WTC11 (cell line): ENCODE measurements at places on chromosomes 1 and 21.

- no peaks in the 10 kb centered on the region for H3K36me3 ChIP-seq
- H3K27me3 ChIP-seq: no peaks in the 10 kb centered on the region
- no peak overlapping the region for H3K4me3 ChIP-seq
- no peaks in the 10 kb centered on the region for H3K4me1 ChIP-seq
- DNase-seq: no peak
Observed at GRCh38 chr1:22533244-22533895, 29.9 kb upstream of the EPHA8 start.

GRCh38 chr1:241730031-241730430 lies 78.0 kb downstream of the WDR64 start:
- no peak overlapping the region for H3K27ac ChIP-seq
- no peaks in the 10 kb centered on the region for H3K4me1 ChIP-seq
- no peaks in the 10 kb centered on the region for H3K27me3 ChIP-seq
- no peak overlapping the region for H3K4me3 ChIP-seq

DNA sequence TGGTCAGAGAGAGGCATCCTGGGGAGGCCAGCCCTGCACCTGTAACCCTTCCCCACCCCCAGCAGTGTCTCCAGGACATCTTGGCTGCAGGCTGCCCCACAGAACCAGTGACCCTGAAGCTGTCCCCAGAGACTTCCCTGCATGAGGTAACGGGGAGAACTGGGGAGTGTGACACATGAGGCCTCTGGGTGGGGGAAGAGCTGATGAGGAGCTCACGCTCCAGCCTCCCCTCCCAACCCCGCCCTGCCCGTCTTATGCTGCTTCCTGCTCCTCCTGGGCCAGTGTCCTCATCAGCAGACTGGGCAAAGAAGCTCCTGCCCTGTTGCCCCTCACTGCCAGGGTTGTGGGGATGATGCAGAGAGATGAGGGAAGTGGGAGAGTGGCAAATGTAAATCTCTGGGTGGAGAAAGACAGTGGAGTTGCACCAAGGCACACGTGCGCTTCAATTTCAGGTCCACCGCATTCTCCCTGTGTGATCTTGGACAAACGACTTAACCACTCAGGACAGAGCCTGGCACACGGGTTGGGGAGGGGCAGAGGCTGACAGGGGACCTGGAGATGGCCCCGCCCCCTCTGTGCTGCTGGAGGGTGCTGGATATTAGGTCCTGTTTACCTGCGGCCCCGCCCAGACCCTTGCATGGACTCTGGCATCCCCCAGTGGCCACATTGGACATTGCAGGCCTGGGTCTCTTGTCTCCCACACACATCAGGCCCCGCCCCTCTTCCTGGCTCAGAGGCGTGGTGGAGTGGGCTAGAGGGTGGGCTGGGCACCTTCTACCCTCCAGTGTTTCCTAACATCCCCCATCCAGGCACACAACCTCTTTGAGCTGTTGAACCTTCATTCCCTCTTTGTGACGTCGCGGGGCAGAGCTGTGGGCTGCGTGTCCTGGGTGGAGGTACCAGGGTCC lies 12.3 kb downstream of the CLCNKB start:
- no peaks in the 10 kb centered on the region; the same call in 1 of the 2 replicates for H3K27me3 ChIP-seq
- H3K4me3 ChIP-seq: peak overlapping the region; percentile 24; the same call in 1 of the 2 replicates
- peak; percentile 99 for DNase-seq
- peaks cover 7% of the 10 kb centered on the region for H3K4me1 ChIP-seq
- no peak overlapping the region for H3K27ac ChIP-seq
- H3K36me3 ChIP-seq: no peaks in the 10 kb centered on the region

GRCh38 chr1:41514381-41514780 lies 29.9 kb upstream of the EDN2 start:
- H3K4me1 ChIP-seq: peaks cover 12% of the 10 kb centered on the region
- H3K4me3 ChIP-seq: no peak overlapping the region
- H3K36me3 ChIP-seq: no peaks in the 10 kb centered on the region
- no peak overlapping the region for H3K27ac ChIP-seq
- peaks cover 15% of the 10 kb centered on the region for H3K27me3 ChIP-seq
- DNase-seq: no peak

- H3K27me3 ChIP-seq: peaks cover 6% of the 10 kb centered on the region; the same call in 1 of the 2 replicates
- H3K27ac ChIP-seq: peak within 1 kb of the TSS; percentile 99
- H3K4me1 ChIP-seq: peaks cover 69% of the 10 kb centered on the region
- peak; percentile 92 for DNase-seq
- peaks cover 19% of the 10 kb centered on the region for H3K36me3 ChIP-seq
Observed at GRCh38 chr1:54406339-54407153, at the start of gene SSBP3. Gene SSBP3, minus strand, starts transcription at chr1:54406394.

- H3K36me3 ChIP-seq: no peaks in the 10 kb centered on the region
- peaks cover 3% of the 10 kb centered on the region; the same call in 1 of the 2 replicates for H3K4me1 ChIP-seq
- H3K4me3 ChIP-seq: no peak overlapping the region
- H3K27ac ChIP-seq: no peak overlapping the region
- no peaks in the 10 kb centered on the region; the same call in 1 of the 2 replicates for H3K27me3 ChIP-seq
Observed at GRCh38 chr1:118866330-118866729, 121.8 kb downstream of the TBX15 start.

DNA sequence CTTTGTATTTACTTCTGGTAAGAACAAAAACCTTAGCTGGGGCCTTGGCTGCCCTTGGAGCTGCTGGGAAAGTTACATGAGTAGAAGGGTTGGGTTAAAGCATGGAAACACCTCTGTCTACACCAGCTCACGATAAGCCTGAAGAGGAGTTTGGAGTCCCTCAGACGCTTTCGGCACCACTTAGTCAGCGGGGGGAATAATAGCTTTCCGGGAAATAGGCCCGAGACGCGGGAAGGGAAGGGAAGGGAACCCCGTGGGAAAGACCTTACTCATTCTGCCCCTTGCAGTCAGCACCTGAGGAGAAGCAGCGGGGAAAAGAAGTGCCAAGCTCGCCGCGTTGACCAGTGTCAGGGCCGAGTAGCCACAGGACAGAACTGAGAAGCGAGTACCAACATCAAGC lies 66.4 kb upstream of the PDE9A start:
- H3K4me1 ChIP-seq: peaks cover 3% of the 10 kb centered on the region
- no peak for DNase-seq
- H3K27ac ChIP-seq: peak overlapping the region; percentile 38; the same call in 1 of the 2 replicates
- no peaks in the 10 kb centered on the region for H3K36me3 ChIP-seq

GRCh38 chr1:9143250-9143649 lies 14.3 kb upstream of the GPR157 start:
- no peak overlapping the region for H3K27ac ChIP-seq
- H3K4me1 ChIP-seq: peaks cover 7% of the 10 kb centered on the region; the same call in 1 of the 2 replicates
- DNase-seq: no peak
- no peaks in the 10 kb centered on the region for H3K27me3 ChIP-seq

DNA sequence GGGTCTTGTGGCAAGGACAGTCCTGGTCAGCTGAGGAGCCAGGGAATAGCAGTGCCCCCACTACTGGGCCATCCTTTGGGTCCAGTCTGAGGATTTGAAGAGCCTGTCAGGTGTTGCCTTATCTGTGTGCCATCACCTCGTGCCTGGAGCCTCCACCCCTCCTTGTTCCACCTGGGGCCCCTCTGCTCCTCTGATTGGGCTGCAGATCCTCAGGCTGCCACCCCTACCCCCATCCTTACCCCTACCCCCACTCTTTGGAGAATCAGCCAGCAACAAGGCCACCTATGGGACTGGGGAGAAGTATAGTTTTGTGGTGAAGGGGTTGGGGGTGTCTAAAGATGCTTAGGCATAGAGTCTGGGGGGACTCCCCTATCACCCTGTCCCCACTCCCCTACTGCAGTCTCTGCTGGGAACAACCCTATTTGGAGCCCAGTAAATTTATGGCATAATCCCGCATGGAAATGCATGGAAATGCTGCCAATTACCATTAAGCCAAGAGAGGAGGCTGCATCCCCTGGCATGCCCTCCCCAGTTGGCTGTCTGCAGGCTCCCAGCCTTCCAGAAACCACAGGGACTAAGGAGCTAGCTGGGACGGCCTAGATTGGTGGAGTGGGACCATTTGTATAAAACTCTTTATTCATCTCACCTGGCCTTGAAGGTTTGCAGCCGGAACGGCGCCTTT lies 142.7 kb upstream of the CSF3R start:
- H3K36me3 ChIP-seq: peaks cover 12% of the 10 kb centered on the region
- DNase-seq: no peak
- H3K27ac ChIP-seq: no peak overlapping the region

DNA sequence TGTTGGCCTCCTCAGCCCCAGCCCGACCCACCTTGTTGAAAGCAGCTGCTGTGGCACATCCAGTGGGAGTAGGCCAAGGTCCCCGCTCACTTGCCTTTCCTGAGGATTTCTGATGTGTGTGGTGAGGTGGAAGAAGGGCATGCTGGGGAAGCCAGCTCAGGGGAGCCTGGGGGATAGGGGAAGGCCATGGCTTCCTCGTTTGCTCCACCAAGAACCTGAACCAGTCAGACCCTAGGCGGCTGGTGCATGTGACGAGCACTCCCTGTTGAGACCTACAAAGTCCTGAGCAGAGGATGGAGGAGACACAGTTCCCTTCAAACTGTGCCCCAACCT lies 38.0 kb upstream of the SLC30A1 start:
- no peak overlapping the region for H3K27ac ChIP-seq
- no peaks in the 10 kb centered on the region for H3K27me3 ChIP-seq
- H3K4me3 ChIP-seq: no peak overlapping the region
- no peaks in the 10 kb centered on the region; the same call in 1 of the 2 replicates for H3K4me1 ChIP-seq
- H3K36me3 ChIP-seq: no peaks in the 10 kb centered on the region

GRCh38 chr1:100575406-100575805 lies 37.5 kb downstream of the GPR88 start:
- H3K4me3 ChIP-seq: no peak overlapping the region
- H3K4me1 ChIP-seq: peaks cover 4% of the 10 kb centered on the region; the same call in 1 of the 2 replicates
- no peak overlapping the region for H3K27ac ChIP-seq
- H3K36me3 ChIP-seq: no peaks in the 10 kb centered on the region
- no peak for DNase-seq
- H3K27me3 ChIP-seq: no peaks in the 10 kb centered on the region

DNA sequence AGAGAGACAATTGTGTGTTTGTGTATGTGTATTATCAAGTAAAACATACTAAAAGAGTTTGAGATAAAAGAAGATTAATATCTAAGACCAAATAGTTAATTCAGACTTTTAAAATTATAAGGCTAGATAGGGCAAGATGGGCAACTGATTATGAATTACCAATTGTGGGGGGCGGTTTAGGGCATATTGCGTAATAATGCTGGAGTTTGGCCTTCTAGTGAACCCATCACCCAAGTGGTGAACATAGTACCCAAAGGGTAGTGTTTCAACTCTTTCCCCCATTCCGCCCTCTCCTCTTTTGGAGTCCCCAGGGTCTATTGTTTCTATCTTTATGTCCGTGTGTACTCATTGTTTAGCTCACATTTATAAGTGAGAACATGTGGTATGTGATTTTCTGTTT lies 55.4 kb downstream of the FRRS1 start:
- H3K4me1 ChIP-seq: no peaks in the 10 kb centered on the region
- H3K27ac ChIP-seq: no peak overlapping the region
- H3K27me3 ChIP-seq: no peaks in the 10 kb centered on the region
- H3K4me3 ChIP-seq: no peak overlapping the region

DNA sequence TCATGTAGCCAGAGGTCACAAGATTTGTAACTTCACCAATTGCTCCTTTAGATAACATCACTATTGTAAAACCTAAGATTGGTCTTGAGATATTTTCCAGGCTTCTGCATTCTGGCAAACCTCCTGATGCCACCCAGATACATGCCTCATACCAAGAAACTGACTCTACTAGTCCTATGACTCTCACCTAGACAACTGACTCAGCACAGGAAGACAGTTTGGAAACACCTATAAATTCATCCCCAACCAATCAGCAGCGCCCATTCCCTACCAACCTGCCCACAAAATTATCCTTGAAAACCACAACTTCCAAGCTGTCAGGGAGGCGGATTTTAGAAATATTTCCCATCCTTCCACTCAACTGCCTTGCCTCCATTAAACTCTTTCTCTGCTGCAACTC lies 2.6 kb downstream of the NME7 start:
- DNase-seq: no peak
- no peaks in the 10 kb centered on the region for H3K27me3 ChIP-seq
- H3K27ac ChIP-seq: no peak overlapping the region
- no peak overlapping the region for H3K4me3 ChIP-seq
- H3K4me1 ChIP-seq: no peaks in the 10 kb centered on the region; the same call in 1 of the 2 replicates

DNA sequence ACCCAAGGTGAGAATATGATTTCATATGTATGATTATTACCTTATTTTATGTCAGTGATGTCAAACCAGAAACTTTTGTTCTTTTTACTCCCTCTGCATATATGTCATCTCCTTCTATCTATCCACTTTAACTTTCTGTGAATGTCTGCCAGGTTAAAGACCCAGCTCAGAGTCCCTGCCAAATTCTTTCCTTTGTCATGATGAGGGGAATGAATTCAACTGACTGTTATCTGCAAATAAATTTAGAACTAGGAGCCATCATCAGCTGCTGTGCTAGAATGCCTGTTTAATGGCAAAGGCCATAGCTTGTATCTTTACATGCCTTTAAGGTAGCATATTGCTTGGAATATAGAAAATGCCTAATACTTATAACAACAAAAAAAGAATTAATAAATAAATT lies 815.6 kb upstream of the NEGR1 start:
- no peak overlapping the region for H3K4me3 ChIP-seq
- peaks cover 32% of the 10 kb centered on the region for H3K4me1 ChIP-seq
- no peaks in the 10 kb centered on the region for H3K27me3 ChIP-seq
- H3K27ac ChIP-seq: no peak overlapping the region
- no peak for DNase-seq
- no peaks in the 10 kb centered on the region for H3K36me3 ChIP-seq

DNA sequence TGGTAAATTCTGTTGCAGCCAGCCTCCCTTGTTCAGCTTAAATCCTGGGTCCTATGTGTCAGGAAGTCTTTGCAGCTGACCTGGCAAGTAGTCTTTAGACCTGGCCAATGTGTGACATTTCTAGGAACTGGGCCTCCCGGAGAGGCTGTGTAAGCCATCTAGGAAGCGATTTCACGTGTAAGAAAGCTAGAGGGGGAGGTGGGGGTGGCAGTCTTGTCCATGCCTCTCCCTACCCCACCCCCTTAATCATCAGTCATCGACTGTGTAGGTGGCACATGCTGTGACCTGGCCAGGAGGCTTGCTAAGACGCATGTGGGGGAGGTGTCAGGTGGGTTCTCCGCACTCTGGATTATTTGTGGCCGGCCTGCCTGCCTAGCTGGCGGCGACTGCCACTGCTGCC lies 8.4 kb downstream of the C1orf226 start:
- no peak overlapping the region for H3K4me3 ChIP-seq
- DNase-seq: no peak
- H3K27me3 ChIP-seq: no peaks in the 10 kb centered on the region
- no peak overlapping the region for H3K27ac ChIP-seq
- H3K4me1 ChIP-seq: peaks cover 23% of the 10 kb centered on the region
- H3K36me3 ChIP-seq: peaks cover 4% of the 10 kb centered on the region

- no peak for DNase-seq
- peaks cover 56% of the 10 kb centered on the region for H3K36me3 ChIP-seq
- no peak overlapping the region; the same call in 1 of the 2 replicates for H3K27ac ChIP-seq
- no peaks in the 10 kb centered on the region for H3K4me1 ChIP-seq
- H3K27me3 ChIP-seq: no peaks in the 10 kb centered on the region
Observed at GRCh38 chr1:6546326-6546725, 8.0 kb downstream of the NOL9 start.

DNA sequence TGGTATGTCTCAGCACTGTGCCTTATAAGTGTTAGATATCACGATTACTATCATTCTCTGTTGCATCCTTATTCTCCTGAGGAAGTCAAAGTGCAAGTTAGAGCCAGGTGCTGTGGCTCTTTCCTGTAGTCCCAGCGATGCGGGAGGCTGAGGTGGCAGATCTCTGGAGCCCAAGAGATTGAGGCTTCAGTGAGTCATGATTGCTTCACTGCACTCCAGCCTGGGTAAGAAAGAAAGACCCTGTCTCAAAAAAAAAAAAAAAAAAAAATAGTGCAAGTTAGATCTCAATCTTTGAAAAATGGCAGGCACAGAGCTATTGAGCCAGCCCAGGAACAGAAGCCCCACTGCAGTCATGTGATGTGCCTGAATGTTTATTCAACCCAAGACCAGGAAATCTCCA lies 147.8 kb upstream of the POGK start:
- H3K27ac ChIP-seq: no peak overlapping the region
- peaks cover 5% of the 10 kb centered on the region; the same call in 1 of the 2 replicates for H3K27me3 ChIP-seq
- no peak for DNase-seq
- H3K4me1 ChIP-seq: peaks cover 8% of the 10 kb centered on the region
- H3K4me3 ChIP-seq: no peak overlapping the region
- H3K36me3 ChIP-seq: peaks cover 2% of the 10 kb centered on the region
